ENCODE measurements at places on chromosomes 6 and 20. TPM values are rescaled to one million over a fixed set of nuclear protein-coding genes. Genes with fewer than 3 reads are reported as not detected.

Gene ATP6V1G2
- 6.5 TPM for polyA plus RNA-seq

Gene COL9A1
- polyA plus RNA-seq = 34.7 TPM

Gene OOEP
- polyA plus RNA-seq = 0.16 TPM

Gene GPR63
- polyA plus RNA-seq = 3.3 TPM

Gene SYCP2
- polyA plus RNA-seq = 8.8 TPM

Gene TGM2
- polyA plus RNA-seq = 42.3 TPM

Gene TFAP2D
- polyA plus RNA-seq = not detected

Gene KIF6
- 3.9 TPM for polyA plus RNA-seq

Gene ARG1
- 0.28 TPM for polyA plus RNA-seq

Gene RAB44
- polyA plus RNA-seq = 0.04 TPM

Gene PI16
- polyA plus RNA-seq = 2.5 TPM

Gene PRR18
- polyA plus RNA-seq = 0.30 TPM

Gene SLC22A2
- polyA plus RNA-seq = 13.5 TPM

Gene RAB22A
- polyA plus RNA-seq = 16.0 TPM

Gene TSHZ2
- 13.7 TPM for polyA plus RNA-seq

Gene BIRC7
- polyA plus RNA-seq = 0.61 TPM

Data from renal pelvis (tissue), 12 donors.